ENCODE measurements at places on chromosomes 7 and 10.

DNA sequence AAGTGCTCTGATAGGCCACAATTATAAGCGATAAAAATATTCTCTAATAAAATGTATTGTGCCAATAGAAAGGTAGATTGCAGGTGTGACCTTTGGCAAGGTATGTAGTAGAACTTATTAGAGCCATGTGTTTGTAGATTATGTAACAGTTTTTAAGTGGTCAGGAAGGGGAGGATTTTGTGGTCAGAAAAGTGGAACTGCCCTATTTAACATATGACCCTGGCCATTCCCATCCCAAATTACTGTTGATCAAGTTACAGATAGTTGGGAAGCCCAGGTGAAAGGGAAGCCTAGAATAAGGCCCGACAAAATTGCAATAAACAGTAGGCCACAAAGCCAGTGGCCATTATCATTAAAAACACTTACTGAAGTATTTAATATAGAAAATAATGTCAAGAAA lies 89.2 kb downstream of the SPAG6 start:
- DNase-seq = no peak

GRCh38 chr7:94348142-94348541 lies 46.6 kb upstream of the COL1A2 start:
- peak; percentile 90 for DNase-seq

GRCh38 chr10:51082857-51083256 lies 8.6 kb downstream of the PRKG1 start:
- DNase-seq = no peak

DNA sequence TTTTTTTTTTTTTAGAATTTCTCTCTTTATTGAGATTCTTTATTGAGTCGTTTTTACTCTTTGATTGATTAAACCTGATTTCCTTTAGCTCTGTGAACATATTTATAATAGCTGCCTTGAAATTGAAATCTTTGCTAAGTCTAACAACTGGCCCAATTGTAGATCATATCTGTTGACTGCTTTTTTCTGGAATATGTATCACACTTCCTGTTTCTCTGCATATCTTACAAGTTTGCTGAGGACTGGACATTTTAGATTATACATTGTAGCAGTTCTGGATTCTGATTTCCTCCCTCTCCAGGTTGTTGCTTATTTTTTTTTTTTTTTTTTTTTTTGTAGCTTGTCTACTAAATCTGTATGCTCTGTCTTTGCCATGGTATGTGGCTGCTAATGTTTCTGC lies 56.3 kb downstream of the PRKAR2B start:
- no peak for DNase-seq

GRCh38 chr10:33901166-33901565 lies 566.7 kb upstream of the NRP1 start:
- no peak for DNase-seq

DNA sequence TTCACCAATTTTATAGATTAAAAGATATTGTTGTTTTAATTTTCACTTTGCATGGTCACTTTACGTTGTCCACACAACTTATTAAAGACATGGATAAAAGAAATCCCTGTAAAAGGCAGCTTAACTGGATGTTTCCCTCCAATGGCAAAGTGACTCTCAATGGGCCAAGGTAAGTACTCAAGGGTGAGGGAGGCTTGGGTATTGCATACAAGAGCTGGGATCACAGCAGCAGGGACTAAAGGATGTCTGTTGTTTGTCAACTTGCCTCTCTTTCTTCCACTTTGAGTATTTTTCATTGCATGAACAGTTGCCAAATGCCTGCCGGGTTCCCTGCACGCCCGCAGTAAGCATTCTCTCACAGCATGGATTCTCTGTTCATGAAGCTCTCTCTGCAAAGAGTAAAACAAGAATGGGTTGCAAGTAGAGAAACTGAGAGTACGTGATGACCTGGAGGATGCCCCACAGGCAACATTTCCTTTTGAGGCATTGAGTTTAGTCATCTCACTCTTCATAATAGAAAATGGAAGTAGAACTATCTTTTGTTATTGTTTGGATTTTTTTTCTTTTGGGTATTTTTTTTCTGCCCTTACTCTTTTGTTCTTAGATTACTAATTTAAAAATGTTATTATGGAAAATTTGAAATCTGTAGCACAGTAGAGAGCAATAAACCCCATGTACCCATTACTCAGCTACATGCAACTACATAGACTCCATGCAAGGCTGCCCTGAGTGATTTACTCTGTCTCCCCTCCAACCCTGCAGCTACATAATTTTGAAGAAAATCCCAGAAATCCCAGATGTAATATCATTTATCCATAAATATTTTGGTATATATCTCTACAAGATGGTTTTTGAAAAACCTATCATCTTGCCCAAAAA lies 26.3 kb downstream of the GPR141 start:
- DNase-seq = no peak

DNA sequence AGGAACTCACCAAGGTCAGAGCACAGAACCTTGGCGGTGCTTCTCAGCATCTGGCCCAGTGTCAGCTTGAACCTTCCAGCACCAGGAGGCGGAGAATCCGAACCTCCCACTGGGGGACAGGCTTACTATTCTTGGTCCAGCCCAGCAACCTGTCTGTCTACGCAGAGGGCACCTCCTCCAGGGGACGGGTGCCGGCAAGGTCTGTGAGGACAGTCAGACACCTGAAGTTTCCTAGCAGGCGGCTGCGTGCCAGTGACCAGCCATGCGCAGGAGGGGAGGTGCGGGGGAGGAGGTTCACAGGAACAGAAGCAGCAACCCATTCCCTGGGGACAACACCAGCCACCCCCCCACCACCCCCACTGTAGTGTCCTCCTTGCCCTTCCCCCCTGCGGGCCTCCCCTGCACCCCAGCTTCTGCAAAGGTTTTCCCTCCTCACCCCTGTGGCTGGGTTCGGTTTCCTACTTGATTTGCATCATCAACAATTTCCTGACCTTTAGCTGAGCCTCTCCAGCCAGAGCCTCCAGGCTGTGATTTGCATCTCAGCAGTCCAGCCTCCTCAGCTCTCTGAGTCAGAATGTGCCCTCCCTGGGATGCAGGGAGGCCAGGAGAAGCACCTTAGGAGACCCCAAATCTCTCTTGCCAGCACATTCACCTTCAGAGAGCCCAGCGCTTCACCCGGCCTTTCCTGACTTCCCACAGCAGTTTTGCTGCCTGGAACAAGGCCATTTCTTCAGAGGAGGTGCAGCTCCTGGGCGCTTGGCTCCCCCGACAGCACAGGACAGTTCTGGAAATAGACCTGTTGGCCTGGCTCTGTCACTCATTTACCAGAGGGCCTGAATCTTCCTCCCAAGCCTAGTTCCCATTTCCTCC lies 107.5 kb upstream of the NPS start:
- no peak for DNase-seq
